NCI-H2107 (cell line): ENCODE measurements at places on chromosomes 2 and 18.

DNA sequence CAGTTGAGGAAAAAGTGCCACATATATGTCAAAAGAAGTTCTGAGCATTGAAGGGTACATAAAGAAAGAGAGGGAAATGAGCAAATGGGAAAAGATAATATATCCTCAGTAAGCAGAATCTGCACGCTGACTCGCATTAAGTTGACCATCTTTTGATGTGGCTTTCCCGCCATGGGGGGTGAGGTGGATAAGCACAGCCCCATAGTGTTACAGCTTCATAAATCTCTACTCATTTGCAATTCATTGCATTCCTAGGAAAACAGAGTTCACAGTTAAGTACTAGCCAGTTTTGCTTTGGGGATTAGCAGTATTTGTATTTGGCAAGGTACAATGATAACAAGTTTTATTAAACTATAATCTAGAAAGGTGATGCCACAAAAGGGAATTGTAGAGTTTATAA, 814.2 kb downstream of the LRP1B start:
- no peak for DNase-seq

DNA sequence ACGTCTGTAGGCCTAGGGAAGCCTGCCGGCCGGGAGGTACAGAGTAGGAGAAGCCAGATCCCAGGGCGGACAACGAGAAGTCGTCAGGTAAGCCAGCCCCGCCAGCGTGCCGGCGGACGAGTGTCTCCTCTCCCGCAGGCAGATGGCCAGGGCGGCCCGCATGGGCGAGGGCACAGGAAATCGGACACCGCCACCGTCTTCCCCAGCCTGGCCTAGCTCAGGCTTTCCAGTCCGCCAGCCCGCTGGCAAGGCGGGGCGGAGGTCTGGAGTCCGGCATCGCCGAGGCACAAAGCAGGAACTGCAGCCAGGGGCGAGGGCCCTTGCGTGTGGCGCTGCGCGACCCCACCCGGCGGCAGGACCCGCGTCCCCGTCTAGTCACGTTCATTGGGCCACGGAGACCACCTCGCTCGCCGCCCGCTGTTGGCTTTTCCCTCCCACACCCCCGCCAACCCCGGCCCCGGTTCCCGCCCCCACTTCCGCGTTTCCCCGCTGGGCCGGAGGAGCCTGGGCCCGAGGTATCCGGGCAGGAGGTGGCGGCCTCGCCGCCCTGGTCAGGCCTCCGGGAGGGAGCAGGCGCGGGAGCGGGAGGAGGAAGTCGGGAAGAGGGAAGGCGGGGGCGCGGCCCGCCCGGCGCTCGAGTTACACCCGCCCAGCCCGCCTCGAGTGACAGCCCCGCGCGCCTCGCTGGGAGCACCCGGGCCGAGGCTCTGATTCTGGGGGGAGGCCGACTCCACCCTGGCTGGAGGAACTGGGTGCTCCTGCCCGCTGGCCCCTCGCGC, at the start of gene GPD2:
Gene GPD2, plus strand, starts transcription at position 662 of the 779 bp plus-strand sequence. CDS start 39,727 bp downstream, outside the sequence.
- peak; percentile 59 for DNase-seq

- DNase-seq, result no peak
These were observed 63.3 kb downstream of the RAB31 start for GRCh38 chr18:9771261-9771976.

GRCh38 chr18:64180171-64180570, 31.3 kb upstream of the LINC00305 start:
- DNase-seq, result no peak

GRCh38 chr2:73714091-73714490, 23.1 kb downstream of the TPRKB start:
- DNase-seq, result no peak

DNA sequence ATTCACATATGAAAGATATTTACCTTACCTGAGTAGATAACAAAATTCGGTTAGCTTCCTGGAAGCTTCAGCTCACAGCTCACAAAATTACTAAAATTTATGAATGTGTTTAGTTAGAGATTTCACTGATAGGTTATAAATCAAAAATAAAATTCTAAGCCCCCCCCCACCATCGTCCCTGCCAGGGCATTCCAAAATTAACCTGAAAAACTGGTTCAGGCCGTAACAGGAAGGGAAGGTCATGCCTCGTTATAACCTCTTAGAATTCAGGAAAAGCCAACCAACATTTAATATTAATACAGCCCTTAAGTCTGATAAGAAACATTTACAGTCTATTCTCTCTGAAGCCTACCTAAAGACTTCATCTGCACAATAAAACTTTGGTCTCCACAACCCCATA, 48.9 kb downstream of the COX7A2L start:
- DNase-seq, result no peak

DNA sequence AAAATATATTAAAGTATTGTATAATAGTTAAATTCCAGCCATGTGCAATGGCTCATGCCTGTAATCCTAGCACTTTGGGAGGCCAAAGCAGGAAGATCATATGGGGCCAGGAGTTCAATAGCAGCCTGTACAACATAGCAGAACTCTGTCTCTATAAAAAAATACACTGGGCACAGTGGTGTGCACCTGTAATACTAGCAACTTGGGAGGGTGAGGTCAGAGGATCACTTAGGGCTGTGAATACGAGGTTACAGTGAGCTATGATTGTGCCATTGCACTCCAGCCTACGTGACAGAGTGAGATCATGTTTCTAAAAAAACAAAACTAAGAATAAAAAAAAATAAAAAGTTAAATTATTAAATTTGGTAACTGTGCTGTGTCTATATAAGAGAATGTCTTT, 36.1 kb downstream of the ZRANB3 start:
- DNase-seq, result no peak

DNA sequence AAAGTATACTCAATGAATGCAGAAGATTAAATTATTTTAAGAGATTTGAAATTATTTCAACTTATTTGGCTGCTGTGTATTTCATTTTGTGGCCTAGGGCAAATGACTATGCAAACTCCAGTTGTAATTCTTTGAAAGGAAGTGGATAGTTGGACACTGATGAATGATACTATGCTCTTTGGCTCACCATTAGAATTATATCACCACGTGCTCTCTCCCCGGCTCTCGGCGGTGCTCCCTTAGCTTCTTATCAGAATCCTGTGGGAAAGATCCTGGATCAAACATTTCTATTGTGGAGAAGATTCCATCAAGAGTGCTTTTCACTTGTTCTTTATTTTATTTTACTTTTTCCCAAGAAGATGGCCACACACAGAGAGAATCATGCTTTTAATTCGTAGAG, 55.2 kb downstream of the ADCYAP1 start:
- no peak for DNase-seq

- DNase-seq, result no peak
These were observed 414.1 kb upstream of the MYT1L start for GRCh38 chr2:2744958-2745715.

DNA sequence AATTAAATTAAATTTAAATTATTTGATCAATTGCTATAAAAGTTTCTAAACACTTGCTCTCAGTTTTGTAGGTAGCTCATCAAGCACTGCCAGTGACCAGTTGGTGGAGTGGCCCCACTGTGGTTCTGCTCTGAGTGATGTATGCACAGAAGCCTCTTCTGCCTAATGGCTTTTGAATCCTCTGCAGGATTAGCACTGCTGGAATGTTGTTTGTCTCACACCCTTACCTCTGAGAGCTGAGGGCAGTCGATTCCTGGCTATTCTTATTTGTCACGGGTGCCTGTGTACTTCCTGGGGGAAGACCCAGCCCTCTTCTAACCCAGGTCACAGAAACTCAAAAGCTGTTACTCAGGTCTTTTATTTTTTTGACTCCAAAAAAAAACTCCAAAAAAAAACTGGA, 9.5 kb downstream of the CAPN14 start:
- DNase-seq, result no peak

- DNase-seq, result peak; percentile 39
These were observed 114.9 kb upstream of the ID2 start for GRCh38 chr2:8566774-8567468.

GRCh38 chr18:68604256-68604655, 110.7 kb downstream of the TMX3 start:
- no peak for DNase-seq

DNA sequence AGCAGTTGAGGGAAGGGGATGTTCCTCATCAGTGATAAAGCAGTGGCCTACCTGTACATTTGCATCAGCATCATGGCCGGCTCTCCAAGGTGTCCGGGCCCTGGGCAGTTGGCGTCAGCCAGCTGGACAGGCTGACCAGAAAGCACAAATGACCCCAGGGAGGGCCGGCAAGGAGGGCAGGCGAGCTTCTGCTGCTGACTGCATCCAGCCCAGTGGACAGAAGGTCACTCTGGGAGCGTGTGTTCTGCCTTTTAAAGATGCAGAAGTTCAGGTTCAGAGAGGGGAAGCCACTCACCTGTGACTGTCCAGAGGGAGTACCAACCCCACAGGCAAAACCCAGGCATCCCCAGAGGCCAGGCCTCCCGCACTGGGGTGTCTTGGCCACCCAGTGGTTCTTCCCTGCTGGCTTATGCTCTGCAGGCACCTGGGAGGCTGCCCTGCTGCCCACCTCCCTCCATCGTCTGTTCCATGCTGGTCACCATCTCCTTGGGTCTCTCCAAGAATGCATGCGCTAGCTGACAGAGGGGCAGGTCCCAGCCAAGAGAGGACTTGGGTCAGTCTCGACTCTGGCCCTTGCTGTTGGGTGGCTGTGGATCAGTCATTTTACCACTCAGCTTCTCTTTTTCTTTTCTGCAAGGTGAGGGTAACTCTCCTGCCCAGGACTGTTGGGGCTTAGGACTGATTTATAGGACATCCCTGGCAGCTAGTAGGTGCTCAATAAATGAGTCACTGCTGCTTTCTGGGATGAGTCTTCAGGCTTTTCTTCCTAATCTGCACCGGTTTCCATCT, 89.9 kb downstream of the INHBB start:
- DNase-seq, result no peak

DNA sequence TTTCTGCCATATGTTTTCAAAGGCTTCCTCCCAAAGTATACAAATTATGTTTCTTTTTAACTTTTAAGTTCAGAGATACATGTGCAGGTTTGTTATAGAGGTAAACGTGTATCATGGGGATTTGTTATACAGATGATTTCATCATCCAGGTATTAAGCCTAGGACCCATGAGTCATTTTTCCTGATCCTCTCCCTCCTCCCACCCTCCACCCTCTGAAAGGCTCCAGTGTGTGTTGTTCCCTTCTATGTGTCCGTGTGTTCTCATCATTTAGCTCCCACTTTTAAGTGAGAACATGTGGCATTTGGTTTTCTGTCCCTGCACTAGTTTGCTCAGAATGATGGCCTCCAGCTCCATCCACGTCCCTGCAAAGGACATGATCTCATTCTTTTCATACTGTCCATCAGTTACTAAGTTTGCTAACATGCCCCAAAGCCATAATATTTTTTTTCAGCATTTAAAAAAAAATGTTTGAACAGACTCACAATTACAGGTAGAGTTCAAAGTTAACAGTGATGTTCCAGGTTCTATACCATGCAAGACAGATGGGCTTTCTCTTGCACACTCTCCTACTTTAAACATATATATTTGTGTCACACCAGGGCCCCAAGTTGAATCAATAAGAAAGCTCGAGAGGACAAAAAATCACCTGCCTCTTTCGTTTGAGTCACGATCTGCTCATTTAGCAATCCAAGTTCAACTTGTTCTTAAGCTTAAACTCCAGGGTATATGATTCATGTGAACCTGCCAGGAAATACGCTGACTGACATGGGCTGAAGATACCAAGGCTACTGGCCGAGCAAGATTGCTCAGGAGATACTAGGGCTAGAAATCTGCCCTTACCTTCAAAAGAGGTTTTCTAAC, 77.6 kb downstream of the AP1S3 start:
- DNase-seq, result no peak

DNA sequence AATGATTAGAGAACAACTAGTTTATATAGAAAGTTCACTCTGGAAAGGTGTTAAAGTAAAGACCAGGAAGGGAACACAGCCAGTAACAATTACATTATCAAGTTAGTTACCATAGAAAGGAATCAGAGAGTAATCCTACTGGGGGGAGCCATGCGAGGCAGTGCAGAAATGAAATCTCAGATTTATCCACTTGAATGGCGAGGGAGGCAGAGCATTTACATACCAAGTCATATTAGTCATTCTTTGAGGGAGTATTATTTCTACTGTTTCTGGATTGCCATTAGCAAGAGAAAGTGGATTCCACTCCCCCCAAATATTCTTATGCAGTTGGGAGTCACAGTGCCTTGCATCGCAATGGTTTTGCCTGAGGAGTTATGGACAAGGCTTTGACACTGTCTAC, 472.7 kb upstream of the TRIB2 start:
- DNase-seq, result no peak

- no peak for DNase-seq
These were observed 21.5 kb upstream of the PDE1A start for GRCh38 chr2:182448371-182448770.

DNA sequence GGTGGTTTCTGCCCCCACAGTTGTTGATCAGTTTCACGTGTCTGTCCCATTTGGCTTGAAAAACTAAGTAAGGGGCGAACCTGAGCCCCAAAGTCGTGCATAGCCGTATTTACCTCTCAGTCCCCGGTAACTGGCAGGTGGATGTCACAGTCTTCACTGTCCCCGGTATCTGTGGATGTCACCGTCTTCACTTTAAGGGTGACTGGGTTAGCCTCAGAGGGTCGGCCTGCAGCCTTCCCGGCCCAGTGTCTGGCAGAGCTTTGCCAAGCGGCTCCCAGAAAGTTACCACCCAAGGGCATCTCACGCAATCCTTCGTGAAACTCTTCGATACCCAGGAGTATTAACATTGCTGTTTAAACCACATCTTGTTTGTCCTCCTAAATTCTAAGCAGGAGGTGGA, 125.3 kb upstream of the CTDP1 start:
- no peak for DNase-seq

DNA sequence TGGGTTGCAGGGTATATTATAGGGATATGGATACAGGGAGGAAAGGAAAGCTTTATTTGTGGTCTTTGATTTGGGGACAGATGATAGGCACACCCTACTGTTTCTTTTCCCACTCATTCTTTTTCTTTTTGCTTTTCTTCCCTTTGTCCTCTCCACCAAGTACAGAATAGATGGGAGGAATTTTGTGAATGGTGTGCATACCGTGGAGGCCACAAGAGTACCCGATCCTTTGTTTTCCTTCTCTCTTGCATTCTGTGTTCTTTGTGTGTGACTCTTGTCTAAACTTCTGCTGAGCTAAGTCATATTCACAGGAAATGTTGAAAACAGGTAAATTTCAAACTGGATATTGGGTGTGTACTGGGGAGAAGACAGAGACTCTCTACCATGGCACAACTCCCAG, 321.4 kb upstream of the SLC8A1 start:
- no peak for DNase-seq

DNA sequence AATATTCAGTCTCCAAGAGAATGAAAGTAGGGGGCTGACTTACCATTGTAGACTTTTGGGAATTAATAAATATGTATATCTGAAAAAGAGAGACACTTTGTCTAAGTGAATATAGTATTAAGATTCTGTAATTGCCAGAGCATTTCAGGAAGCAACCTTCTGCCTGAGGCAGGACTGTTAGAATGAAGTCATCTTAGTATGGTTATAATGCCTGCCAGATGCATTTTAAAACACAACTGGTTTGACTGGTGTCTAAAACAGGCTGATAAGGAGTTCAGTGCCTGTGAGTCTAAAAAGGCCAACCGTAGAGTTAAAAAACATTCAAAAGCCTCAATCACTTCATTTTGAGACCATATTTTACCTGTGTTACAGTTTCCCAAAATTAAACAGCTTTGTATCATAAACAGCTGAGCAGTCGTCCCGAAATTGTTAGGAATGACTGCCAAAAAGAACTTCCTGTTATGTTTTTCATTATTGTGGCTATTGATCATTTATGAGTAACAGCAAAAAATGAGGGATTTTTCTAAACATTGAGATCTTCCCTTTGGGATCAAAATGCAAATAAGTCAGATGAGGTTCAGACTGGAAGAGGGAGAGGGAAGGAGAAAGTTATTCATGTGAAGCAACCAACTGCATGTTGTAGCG, 443.9 kb downstream of the PID1 start:
- DNase-seq, result no peak
